ENCODE measurements at places on chromosomes 6 and 20.
A peak's percentile ranks its signal among the peaks of the same experiment; 100 is the strongest.

- DNase-seq = no peak
These were observed 33.1 kb upstream of the PNRC1 start for GRCh38 chr6:89047473-89047872.

DNA sequence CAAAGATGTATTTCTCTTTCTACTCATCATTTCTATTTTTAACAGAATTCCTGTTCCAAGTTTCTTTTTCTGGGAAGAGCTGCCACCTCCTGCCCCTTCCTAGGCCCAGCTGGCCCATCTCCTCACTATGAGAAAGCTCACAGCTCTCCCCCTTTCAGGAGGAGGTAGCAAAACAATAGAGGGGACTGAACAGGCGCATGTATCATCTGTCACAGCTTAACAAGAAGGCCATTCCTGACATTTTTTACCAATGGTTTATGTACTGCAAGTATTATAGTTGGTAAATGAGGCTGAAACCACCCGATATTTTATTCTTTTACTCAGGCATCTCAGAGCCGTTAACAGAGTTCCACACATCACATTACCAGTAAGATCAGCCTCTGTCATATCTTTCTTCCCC, 103.7 kb upstream of the MTHFD1L start:
- no peak for DNase-seq

GRCh38 chr20:37992802-37993409, 40.4 kb downstream of the TTI1 start:
- no peak for DNase-seq

- DNase-seq = no peak
These were observed 47.0 kb upstream of the CST5 start for GRCh38 chr20:23926526-23926880.

DNA sequence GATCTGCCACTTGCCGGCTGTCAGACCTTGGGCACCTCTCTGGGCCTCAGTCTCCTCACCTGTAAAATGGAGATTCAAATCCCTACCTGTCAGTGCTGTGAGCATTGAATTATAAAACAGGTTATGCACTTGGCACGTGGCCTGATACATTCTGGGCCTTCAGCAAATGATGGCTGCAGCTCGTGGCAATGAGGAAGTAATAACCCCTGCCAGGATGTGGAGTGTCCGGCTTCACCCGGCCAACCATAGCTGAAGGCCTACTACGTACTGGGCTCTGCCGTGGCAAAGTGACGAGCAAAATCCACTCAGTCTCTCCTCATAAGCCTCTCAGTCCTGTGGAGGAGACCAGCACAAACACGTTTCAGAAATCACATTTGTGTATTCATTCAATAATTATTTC, 10.9 kb upstream of the VSTM2L start:
- DNase-seq = no peak

DNA sequence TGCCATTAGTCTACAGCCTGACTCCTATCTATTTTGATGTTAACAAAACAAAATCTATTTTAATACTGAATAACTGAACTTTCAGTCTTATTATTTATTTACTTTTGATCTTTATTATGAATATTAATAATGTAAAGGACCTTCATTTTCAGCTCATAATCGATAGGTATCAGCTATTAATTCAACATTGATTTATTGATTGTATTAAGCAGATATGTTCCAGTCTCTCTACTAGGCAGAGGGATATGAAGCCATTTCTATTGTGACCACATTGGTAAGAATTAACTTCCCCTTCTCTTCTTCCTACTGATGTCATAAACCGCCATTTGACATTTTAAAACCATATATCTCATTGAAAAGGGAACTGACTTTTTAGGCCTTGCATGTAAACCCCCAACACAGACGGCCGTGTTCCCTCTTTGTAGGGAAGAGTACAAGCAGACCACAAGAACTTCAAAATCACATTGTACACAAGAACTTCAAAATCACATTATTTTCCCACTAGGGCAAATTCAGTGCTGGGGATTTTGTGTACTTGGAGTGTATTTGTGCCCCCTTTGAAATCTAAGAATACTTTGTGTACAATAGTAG, 69.5 kb upstream of the FABP7 start:
- no peak for DNase-seq

GRCh38 chr6:96499781-96500180, 21.8 kb upstream of the UFL1 start:
- peak; percentile 69 for DNase-seq

- DNase-seq = peak; percentile 88
These were observed 8.1 kb upstream of the PFDN4 start for GRCh38 chr20:54199721-54200176.

DNA sequence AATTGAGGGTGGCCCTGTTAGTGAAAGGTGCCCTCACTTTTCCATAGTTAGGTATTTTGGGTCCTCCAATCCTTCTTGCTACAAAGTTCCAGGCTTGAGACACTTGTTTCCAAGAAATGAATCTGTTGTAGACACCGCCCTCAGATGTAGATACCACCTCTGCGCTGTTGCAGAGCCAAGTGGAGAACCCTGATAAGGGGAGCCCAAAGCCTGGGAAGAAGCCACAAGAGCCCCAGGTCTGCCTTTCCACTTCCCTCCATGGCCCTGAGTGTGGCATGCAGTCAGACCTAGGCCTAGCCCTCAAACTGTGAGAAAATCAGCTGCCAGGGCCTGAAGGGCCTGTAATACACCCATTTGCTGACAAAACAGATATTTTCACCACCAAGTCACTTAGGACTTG, 37.1 kb downstream of the DTD1 start:
- DNase-seq = no peak

GRCh38 chr20:6802227-6802626, 34.7 kb downstream of the BMP2 start:
- DNase-seq = no peak

GRCh38 chr6:167817729-167818128, 9.0 kb upstream of the AFDN start:
- DNase-seq = no peak

- DNase-seq = no peak
These were observed 502.8 kb upstream of the MARCKS start for GRCh38 chr6:113354204-113354895.

DNA sequence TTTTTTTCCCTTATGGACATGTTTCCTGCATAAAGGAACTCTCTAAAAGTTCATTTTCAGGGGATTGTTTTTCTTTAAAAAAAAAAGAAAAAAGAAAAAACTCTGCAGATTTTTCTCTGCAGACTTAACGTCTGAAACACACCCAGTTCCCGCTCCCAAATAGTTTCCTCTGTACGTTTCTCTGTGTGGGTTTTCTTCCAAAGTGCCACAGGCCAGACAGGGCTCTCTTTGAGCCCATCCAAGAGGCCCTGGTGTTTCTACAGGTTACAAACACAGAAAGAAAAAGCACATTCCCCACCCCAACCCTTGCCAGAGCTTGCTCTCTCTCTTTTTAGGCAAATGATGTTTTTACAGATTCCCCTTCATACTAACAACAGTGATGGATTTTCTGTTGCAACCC, 258.6 kb downstream of the FNDC1 start:
- DNase-seq = no peak

GRCh38 chr6:29510202-29510601, 22.4 kb upstream of the MAS1L start:
- no peak for DNase-seq

GRCh38 chr20:3483309-3483708, 12.5 kb downstream of the ATRN start:
- DNase-seq = no peak

DNA sequence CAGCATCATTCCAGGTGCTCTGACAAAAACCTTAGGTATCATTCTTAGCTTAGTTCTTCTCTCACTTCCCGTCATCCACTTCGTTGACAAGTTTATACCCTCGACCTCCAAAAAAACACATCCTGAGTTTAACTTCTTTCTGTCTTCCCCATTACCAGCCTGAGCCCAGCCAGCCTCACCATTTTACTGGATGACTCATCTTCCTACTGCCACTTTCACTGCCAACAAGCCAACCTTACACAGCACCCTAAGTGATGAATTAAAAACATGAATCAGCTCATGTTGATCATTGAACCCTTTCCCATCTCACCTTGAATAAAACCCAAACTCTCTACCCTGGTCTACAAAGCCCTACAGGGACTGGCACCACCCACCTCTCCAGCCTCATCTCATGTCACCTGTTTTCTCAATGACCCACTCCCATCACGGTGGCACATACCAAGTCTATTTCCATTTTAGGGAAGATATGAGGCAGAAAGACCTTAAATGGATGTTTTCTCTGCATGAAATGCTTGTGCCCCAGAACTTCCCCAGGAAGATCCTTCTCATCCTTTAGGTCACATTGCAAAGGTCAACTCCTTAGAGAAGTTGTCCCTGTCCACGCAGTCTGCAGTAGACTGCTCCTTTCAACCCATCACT, 9.9 kb upstream of the UST start:
- DNase-seq = no peak

GRCh38 chr20:19958219-19958618, 58.9 kb upstream of the NAA20 start:
- no peak for DNase-seq

- DNase-seq = peak; percentile 69
These were observed 99.9 kb downstream of the CDH26 start for GRCh38 chr20:60057866-60058807.

- no peak for DNase-seq
These were observed 102.8 kb downstream of the ZDHHC14 start for GRCh38 chr6:157483770-157484169.

DNA sequence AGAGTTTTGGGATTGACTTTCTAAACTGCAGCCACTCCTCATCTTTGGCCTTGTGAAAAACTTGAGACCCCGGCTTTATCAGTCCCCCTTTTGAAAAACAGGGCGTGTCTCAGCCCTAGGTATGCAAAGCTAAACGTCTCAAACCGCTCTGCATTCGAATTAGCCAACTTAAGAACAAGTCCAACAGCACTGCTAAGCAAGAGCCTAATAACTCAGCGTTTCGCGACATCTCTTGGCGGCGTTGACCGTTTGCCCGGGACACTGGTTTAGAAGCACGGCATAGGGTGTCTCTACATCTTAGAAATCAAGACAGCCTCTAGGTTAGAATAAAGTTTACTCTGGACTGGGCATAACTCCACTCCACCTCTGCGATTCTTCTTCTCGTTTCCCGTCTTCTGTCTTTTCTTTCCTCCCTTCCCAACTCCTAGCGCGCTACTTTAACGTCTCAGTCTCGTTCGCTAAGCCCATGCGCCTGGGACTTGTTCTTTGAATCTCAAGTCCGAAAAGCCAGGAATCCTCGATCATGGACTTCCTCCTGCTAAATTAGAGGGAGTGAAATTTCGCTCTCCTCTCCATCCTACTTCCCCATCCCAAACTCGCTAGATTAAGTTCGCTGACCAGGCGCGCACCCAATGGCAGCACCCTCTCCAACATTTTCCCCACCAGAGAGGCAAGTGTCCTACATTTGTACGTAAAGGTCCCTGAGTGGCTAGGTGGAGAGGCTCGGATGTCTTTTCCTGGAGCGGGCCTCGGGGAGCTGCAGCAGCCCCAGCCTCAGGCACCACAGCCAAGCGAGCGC, 10.5 kb upstream of the TFAP2A start:
- DNase-seq = no peak

DNA sequence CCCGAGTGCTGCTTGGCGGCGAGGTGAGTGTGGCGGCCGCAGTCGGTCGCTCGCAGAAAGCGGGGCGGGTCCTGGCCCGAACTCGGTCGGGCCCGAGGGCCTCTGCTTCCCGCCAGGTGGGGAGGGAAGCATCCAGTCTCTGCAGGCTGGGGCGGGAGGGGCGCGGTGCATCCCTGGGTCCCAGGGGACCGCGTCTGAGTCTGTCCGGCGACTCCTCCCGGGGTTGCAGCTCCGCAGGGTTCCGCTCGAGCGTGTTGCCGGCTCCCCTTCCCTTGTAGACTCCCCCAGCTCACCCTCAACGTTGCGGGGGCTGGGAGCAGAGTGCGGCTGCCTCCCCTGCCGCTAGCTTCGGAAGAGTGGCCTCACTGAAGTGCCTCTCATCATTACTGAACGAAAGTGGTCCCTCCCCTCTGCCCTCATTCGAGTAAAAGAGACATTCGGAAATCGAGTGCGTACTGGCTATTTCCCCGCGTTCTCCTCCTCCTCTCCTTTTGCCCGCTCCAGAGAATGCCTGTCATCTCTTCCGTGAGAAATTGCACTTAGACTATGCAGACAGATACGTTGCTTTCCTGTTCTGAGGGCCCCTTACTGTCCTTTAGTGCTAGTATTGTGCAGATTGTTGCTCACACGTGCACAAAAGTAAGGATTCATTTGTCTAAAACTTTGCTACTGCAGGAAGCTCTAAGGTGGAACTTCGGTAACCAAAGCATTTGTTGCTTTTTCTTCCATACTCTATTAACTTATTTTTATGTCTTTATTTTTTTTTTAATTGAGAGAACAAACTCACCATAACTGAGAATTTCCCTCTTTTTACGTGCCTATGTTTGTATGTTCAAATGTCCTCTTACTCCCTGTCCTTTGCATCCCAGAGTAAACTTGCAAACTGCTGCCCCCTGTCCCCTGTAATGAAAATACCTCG, 751 bp downstream of the MAP3K4 start:
- DNase-seq = peak; percentile 71

GRCh38 chr6:104784884-104785283, 74.8 kb downstream of the HACE1 start:
- DNase-seq = no peak

GRCh38 chr6:38404900-38405556, 234.7 kb downstream of the BTBD9 start:
- no peak for DNase-seq

- no peak for DNase-seq
These were observed 152.6 kb upstream of the PRND start for GRCh38 chr20:4569092-4569491.
